D721Med (cell line): ENCODE measurements at places on chromosomes 5 and 9.
A peak's percentile ranks its signal among the peaks of the same experiment; 100 is the strongest.

DNA sequence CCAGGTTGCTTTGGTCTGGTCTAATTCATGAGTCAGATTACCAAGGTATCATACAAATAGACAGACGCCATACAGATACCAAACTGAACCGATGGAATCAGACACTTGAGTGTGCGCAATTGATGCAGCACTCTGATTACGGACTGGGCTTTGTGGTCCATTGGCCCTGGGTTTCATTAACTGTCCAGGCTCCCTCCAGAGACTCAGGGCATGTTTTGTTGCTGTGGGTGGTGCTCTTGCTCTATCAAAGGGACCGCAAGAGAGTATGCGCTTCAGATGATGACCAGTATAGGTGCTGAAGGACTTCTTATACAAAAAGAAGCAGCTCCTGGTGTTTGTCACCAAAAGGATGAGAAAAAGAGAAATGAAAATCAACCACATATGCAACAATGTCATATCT lies 36.9 kb upstream of the ANKRD55 start:
- DNase-seq: no peak

DNA sequence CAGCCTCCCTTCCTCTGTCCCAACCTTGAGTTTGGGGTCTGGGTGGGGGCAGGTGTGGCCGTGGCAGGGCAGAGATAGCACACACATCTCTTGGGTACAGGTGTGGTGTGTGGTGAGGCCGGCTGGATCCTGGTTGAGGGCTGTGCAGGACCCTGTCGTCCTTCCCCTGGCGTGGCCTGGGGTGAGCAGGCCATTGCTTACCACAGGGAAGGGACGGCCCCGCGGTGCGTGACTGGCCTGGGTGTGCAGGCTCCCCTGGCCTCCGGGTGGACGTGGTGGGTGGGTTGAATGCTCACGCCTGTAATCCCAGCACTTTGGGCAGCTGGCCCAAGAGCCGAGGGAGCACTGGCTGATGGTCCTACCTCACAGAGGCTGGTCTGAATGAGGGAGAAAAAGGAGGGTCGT lies 1.2 kb downstream of the ARRDC1 start:
- no peak for DNase-seq

- no peak for DNase-seq
Measured at GRCh38 chr5:147979761-147980160, 73.4 kb upstream of the C5orf46 start.

DNA sequence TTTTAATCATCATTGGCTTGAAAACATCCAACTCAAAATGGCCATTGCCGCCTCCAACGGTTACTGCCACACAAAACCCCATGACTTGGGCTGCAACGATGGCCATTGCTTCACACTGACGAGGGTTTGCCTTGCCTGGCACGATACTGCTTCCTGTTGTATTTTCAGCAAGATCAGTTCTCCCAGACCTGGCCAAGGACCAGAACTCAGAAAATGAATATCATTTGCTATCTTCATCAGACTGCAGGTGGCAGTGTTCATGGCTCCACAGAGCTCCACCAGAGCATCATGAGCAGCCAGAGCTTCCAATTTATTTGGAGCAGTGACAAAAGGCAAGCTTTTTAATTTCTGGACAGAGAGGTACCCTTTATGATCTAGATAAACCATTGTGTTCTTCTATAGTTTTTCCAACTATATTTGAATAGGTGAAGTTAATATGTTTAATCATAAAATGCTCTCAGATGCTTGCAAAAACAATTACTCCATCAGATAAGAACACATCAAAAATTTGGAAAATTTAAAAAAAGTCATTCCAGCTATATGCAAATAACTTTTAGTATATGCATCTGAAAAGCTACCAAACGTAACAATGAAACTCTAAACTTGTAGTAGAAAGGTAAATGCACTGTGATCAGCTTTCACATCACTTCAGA lies 10.4 kb downstream of the AMACR start:
- no peak for DNase-seq

GRCh38 chr9:125630436-125630835 lies 76.6 kb downstream of the MAPKAP1 start:
- no peak for DNase-seq

GRCh38 chr9:109600142-109600541 lies 102.0 kb upstream of the PTPN3 start:
- no peak for DNase-seq

- DNase-seq: no peak
Measured at GRCh38 chr9:88300556-88300955, 87.7 kb upstream of the SPIN1 start.

DNA sequence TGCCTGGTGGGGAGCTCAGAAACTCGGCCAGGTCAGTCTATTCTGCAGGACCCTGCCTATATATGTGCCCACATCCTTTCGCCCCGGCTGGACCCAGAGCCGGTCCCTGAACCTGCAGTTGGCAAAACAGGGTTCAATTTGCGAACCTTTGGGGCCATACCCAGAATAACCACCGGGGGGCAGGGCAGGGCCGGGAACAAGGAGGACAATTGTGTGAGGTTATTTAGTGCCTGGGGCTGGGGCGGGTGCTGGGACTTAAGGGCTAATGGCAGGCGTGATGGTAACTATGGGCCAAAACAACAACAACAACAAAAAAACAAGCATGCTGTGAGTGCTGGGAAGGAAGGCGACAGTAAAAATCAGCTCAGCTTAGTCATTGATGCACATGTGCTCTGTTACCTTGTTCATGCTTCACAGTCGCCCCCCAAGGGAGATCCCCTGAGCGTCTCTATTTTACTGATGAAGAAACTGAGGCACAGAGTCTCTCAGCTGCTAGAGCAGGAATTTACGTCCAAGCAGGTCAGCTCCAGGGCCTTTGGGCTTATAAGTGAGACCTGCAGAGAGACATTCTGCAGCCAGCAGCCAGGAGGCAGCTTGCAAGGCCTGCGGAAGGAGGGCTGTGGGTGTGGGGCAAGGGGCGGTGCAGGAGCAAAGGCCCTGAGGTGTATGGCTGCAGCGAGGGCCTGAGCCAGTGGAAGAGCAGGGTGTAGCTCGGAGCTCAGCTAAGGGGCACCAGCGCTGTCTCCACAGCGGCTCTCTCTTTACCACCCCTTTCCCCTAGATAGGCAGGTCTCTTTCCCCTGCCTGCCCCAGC lies 106.0 kb downstream of the PHF2 start:
- DNase-seq: peak; percentile 63

GRCh38 chr5:173302546-173303155 lies 25.6 kb downstream of the STC2 start:
- no peak for DNase-seq

- no peak for DNase-seq
Measured at GRCh38 chr9:76564297-76564696, 105.3 kb downstream of the GCNT1 start.

GRCh38 chr9:126670270-126670669 lies 56.5 kb downstream of the LMX1B start:
- no peak for DNase-seq

GRCh38 chr5:56983593-56984361 lies 31.9 kb upstream of the MIER3 start:
- DNase-seq: no peak

DNA sequence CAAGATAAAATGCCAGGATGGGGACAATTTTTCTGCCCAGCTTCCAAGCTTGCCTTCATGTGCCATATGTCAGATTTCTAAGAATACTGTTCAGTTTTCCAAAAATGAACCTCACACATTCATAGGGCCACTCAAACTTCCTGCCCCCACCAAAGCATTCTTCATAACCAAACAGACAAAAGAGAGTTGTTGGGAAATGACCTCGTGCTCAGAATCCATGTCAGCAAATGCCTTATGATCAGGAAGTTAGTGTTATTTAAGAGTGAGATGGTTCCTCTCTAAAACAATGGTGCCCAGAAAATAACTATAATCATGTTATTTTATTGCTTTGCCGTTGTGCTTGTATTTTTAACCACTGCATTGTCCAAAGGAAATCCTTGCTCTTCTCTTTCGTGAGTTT lies 208.2 kb downstream of the ZNF608 start:
- DNase-seq: no peak

GRCh38 chr9:87579781-87580541 lies 82.3 kb downstream of the DAPK1 start:
- no peak for DNase-seq

DNA sequence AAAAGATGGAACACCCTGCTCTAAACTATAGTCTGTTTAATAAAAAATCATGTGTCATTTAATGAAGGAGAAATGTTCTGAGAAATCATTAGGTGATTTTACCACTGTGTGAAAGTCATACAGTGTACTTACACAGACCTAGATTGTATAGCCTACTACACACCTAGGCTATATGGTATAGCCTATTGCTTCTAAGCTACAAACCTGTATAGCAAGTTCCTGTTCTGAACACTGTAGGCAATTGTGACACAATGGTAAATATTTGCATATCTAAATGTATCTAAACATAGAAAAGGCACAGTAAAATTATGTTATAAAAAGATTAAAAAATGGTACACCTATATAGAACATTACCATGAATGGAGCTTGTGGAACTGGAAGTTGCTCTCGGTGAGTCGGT lies 40.6 kb downstream of the EFNA5 start:
- DNase-seq: no peak

- no peak for DNase-seq
Measured at GRCh38 chr5:44603496-44604272, 205.1 kb upstream of the MRPS30 start.

GRCh38 chr9:129037767-129038098 lies 1.3 kb downstream of the MIGA2 start:
- DNase-seq: no peak

GRCh38 chr9:110802416-110803035 lies 133.9 kb downstream of the MUSK start:
- no peak for DNase-seq

DNA sequence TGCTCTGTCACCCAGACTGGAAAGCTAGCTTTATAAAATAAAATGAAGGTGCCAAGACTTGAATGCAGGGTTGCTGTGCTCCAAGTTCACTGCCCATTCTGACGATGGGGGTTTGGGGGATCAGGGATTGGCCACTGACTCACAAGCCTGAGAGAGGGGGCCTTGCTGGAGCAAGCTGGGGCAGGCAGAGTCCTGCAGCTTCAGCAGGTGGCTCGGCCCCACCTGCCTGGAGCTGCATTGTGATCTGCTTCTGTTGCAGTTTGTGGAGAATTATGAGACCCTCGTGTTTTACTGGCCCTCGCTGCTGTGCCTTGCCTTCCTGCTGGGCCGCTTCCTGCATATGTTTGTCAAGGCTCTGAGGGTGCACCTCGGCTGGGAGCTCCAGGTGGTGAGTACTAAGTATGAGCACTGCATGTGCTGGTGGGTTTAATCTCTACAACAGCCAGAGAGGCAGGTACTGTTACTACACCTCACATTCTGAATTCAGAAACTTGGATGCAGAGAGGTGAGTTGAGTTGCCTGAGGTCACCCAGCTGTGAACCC lies 31.1 kb upstream of the CCDC180 start:
- DNase-seq: no peak

GRCh38 chr5:34053133-34053532 lies 10.1 kb upstream of the C1QTNF3 start:
- no peak for DNase-seq

GRCh38 chr5:165333623-165334022 lies 1828.2 kb downstream of the MAT2B start:
- no peak for DNase-seq

DNA sequence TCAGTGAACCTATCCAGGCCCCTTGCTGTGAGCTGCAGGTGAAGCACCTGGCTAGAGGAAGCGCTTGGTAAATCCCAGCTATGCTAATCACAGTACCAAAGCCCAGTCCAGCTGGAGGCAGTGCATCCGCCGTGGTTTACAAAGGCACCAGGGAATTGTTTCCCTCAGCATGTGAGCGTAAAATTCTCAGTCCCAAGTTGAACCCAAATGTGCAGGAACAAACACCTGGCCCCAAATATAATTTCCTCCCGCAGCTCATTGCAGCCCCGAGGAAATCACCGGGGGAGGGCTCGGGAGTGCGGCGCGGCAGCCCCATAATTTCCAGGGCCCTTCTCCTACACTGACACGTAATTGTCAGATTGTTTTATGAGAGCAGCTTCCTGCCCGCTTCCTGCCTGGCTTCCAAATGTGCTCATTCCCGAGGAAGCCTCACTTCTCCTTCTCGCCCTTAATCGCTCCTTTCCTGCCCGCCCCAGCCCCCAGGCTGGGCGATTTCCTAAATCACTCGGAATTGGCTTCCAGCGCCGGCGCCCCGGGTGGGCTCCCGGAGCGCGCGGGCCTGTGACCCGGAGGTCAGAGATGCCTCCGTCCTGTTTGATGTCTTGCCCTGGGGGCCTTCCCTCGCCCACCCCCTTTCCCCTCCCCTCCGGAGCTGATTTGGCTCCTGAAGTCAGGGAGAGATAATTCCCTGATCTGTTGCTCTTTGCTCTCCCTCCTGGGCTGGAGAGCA lies 134.4 kb downstream of the FGF1 start:
- no peak for DNase-seq

DNA sequence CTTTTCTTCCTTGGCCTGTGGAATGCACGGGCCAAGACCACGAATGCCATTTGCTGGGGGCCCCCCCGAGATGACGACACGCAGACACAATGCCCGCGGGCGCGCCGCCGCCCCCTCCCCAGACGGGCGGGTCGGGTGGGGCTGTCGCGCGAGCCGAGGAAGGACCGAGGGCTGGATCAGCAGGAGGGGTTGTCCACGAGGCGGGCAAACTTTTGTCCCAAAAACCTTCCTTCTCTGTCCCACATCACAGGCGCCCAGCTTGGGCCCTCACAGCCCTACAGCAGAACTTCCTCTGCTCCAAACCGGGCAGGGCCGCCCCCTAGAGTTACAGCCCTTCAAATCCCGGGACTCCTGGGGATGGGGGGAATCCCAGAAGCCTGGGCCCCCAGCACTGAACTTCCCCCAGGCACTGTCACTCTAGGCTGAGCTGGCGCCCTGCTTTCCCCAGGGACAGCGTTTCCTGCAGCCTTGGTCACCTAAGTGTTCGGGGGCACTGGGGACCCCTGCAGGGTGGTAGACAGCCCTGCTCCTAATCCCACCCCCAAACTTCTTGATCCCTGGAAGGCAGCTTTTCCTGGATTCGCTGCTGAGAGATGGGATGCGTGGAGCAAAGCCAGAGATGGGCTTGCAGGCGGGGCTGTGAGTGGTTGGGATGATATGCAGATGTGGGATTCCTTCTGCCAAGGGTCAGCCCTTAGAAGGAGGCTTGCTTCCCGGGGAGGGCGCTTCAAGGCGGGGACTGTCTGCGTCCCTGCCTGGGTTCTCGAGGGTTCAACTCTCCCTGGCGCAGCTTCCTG lies 980 bp downstream of the COL5A1 start:
- DNase-seq: no peak

DNA sequence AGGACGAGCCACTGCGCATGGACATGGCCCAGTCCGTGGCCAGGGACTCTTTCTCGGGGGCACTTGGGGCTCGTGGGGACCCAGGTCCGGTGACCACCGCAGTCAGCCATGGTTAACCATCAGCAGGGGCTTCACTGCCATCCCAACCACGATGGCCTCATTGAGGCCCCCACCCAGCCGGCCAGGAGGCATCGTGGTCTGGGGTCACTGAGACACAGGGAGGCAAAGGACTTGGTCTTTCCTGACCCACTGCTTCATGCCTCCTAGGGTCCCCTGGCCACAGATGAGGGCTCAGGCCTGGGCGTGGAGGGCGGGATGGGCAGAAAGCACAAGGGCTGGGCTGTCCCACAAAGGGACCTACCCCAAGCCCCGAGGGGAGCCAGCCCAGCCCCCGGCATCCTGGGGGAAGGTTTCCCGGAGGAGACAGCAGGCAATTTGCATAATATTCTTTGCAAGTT lies 6.6 kb downstream of the NACC2 start:
- DNase-seq: peak; percentile 22

GRCh38 chr9:91312717-91313325 lies 48.9 kb downstream of the AUH start:
- no peak for DNase-seq
